ENCODE measurements at places on chromosomes 3 and 15.

DNA sequence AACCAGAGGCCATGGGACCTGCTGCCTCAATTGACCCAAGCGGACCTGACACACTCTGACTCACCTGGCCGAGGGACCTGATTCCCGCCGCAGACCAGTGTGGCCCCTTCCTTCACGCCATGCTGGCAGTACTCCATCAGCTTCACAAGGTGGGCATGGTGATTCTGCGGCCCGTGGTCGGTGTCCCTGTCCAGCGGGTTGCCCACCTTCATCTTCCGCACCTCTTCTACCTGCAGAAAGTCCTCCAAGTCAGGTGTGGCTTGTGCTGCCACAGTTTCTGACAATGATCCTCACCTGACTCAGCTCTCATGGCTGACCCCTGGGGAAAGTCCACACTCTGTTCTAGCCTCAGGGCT, 25.9 kb upstream of the SLC41A3 start:
- DNase-seq = no peak

- DNase-seq = no peak
These were observed 256.2 kb downstream of the NR1D2 start for GRCh38 chr3:24201301-24201700.

DNA sequence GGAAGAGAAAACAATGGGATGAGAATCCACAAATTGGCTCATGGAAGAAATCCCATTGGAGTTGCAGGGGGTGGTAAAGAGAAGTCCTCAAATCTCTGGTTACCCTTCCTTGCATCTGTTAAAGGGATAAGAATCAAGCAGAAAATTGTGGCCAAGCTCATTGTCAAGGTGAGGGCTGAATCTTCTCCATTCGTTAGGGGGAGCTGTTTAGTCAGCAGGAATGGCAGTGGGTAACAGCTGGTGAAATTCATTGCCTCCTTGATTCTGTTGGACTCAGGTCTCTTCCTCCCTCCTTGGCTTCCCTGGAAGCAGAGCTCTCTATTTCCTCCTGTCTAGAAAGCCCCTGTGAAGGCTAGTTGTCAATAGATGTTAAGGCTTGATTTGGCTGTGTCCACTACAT, 343.1 kb upstream of the SEMA6D start:
- no peak for DNase-seq

GRCh38 chr15:90099072-90099867, 3.0 kb downstream of the IDH2 start:
- DNase-seq = no peak

DNA sequence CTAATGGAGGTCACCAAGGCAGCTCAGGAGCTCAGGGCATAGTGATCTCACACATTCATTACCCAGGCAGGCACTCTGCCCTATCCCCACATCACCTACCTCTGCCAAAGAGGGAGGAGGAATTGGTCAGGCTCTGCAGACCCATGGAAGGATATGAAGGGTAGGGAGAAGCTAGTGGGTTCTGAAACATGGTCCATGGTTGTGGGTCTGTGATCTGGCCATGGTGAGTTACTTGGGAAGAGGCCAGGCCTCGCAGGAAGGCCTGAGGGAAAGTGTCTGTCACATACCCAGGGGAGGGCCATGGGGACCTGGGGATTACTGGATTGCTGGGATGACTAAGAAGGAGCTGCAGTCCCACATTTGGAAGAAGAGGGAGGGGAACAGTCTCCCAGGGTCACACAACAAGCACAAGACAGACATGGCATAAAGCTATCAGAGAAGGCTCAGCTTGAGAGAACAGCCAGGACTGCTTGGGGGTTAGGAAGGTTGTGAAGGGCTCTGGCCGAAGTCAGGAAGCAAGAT, 1.4 kb upstream of the PRSS50 start:
- no peak for DNase-seq

GRCh38 chr15:55256281-55257011, 33.2 kb downstream of the RAB27A start:
- DNase-seq = no peak

- no peak for DNase-seq
These were observed 80.0 kb downstream of the MITF start for GRCh38 chr3:69819282-69819681.
